ENCODE measurements at places on chromosomes 2 and 18.

GRCh38 chr2:188187726-188188125 lies 103.9 kb upstream of the GULP1 start:
- DNase-seq = no peak

DNA sequence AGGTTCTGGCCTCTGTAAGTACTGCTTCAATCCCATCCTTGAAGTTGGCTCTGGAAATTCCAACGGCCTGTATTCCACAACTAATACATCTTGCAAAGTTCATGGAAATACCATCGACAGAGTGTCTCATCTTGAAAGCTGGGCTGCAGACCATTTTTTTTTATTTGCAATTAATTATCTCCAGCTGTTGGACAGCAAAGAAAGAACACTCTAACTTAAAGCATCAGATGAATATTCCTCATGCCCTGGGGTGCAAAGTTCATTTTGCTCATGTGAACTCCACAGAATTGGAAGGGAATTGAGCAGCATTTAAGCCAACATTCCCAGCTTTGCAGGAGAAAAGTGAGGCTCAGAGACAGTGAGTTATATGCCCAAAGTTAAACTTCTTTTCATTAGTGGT lies 96.5 kb upstream of the PIEZO2 start:
- no peak for DNase-seq

GRCh38 chr18:2169656-2170055 lies 401.6 kb downstream of the METTL4 start:
- no peak for DNase-seq

DNA sequence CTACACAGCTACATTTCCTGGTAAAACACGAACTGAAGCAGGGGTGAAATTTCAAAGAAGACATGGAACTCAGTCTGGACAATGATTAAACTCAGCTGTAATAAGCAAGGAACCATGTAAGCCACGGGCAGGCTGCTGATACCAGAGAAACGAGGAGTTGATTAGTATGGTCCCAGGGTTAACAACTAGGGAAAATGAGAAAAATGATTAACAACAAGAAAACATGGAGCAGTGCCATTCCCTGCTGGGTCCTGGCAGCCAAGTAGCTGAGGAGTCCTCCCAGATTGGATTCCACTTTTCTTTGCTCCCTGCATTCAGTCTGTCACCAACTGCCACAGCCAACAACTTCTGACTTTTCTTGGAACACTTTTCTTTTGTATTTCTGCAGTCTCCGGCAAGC lies 517.0 kb upstream of the KLHL29 start:
- no peak for DNase-seq

GRCh38 chr2:99903981-99904380 lies 238.4 kb downstream of the AFF3 start:
- no peak for DNase-seq

GRCh38 chr2:26312471-26312870 lies 33.5 kb upstream of the SELENOI start:
- no peak for DNase-seq

- no peak for DNase-seq
Observed at GRCh38 chr2:107308835-107309234, 422.9 kb upstream of the ST6GAL2 start.

DNA sequence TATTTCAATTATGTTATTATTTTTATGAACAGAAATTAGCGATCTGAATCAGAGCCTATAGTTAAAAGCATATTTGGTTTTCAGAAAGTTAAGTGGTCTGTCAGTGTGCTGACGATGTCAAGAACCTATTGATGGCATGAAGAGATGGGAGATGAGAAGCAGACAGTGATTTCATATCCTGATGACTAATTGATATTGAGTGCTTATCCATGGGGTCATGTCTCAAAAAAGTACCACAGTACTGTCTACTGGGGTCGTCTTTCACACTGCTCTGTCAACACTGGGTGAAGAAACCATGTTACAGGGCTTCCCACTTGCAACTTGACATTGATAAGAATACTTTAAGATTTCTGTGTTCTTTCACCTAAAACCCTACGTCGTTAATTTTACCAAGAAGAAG lies 297.1 kb downstream of the AFF3 start:
- DNase-seq = no peak

DNA sequence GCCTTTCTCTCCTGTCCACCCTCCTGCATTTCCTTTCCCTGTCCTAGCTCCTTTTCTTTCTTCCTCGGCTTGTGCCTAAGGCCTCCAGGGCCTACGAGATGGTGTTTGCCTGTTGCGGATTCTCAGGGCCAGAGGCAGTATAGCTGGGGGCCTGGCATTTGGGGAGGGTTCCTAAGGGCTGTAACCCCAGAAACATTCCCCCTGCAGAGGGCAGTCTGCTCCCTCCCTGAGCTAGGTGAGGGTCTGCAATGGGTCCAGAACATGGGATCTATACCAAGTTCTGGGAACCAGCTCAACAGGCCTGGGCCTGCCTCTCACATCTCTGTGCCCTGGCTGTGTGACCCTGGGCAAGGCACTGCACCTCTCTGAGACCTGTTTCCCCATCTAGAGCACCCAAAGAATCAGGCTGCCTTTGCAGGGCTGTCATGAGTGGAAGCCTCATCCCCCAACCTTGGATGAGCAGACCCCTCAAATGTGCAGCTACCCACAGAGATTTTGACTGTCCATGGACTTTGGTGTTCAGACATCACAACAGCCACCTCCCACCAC lies 97.5 kb downstream of the GLI2 start:
- no peak for DNase-seq

- DNase-seq = no peak
Observed at GRCh38 chr2:39547811-39548719, 111.0 kb upstream of the MAP4K3 start.

- no peak for DNase-seq
Observed at GRCh38 chr2:16629770-16630169, 35.9 kb downstream of the CYRIA start.

GRCh38 chr18:57970356-57971095 lies 73.5 kb upstream of the NEDD4L start:
- no peak for DNase-seq
